ENCODE measurements at places on chromosomes 13 and 19.

DNA sequence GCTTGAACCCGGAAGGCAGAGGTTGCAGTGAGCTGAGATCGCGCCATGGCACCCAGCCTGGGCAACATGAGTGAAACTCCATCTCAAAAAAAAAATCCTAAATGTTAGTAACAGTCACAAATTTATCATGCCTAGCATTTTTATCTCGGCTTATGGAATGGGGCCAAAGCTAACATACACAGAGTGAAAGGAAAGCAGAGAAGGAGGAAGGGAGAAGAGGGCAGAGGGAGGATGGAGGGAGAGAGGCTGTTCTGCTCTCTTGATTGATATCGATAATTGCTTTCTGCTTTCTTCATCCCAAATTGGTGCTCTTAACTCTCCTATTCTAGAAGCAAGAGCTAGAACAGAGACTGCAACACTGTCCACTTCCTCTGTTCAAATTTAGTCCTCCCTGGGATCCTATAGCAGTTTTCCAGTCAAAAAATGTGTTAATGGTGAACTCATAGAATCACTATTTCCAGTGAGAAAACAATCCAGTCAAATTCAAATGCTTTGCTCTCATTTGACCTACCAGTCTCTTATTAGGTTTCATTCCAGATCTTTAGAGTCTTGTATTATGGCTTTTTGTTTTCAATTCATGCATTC, 15.8 kb upstream of the TUBGCP3 start:
- no peak for DNase-seq

DNA sequence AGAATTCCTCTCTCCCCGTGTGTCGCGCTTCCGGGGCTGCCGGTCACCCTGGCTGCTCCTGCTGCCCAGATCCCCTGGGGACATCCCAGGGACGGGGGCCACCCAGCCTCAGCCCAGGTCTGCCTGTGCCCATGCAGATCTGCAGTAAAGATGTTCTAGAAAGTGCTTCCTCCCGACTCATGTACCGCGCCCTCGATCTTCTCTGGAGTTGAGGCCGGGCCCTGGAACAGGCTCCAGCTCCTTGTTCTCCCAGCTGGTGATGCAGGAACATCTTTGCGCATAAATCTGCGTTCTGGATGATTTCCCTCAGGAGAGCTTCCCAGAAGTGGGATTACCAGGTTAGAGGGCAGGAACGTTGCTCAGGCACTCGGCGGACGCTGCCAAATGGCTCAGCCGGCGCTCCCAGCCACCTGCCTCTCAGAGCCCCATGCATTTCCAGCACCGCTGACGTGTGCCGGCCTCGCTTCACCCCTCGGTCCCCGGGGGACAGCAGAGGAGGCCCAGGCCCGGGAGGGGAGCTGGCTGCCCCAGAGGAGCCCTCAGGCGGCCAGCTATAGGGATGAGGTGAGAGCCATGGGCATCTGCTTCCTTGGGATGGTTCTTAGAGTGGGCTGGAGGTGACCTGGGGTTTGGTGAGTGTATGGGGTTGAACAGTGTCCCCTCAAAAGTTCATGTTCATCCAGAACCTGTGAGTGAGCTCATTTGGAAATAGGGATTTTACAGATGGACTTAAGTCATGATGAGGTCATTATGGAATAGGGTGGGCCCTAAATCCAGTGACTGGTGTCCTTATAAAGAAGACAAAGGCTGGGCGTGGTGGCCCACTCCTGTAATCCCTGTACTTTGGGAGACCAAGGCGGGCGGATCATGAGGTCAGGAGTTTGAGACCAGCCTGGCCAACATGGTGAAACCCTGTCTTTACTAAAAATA, 42.6 kb downstream of the CRTC1 start:
- DNase-seq, result no peak

DNA sequence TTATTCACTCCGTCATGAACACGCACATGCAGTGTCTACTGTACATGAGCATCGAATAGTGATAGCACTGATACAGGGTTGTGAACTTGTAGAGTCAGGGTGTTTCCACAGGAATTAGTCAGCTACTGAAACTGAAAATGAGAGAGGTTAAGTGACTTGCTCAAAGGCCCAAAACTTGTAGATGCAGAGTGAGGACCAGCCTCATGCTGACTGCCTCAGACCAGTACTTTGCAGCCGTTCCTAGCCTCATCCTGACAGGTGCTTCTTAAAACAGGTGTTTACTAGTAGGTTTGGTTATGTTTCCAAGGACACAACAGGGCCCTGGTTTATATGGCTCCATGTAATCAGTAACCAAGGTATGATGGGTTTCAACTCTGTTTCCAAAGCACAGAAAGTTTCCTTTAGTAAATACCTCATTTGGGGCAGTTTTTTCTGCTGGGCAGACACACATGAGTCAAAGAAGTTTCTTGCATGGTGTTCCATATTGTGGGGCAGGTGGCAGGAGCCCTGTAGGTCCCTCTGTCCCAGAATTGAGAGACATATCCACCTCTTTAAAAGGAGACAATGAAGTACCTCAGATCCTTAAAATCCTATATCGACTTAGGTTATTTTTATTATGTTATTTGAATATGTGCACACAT, 16.0 kb downstream of the FGF9 start:
- no peak for DNase-seq

GRCh38 chr19:55545443-55545842, at the start of gene SBK3:
Gene SBK3 (minus strand): TSS chr19:55545543. CDS start chr19:55545543, 0 bp downstream.
- DNase-seq, result no peak

- no peak for DNase-seq
Measured at GRCh38 chr19:38650172-38650775, 2.8 kb downstream of the ACTN4 start.

DNA sequence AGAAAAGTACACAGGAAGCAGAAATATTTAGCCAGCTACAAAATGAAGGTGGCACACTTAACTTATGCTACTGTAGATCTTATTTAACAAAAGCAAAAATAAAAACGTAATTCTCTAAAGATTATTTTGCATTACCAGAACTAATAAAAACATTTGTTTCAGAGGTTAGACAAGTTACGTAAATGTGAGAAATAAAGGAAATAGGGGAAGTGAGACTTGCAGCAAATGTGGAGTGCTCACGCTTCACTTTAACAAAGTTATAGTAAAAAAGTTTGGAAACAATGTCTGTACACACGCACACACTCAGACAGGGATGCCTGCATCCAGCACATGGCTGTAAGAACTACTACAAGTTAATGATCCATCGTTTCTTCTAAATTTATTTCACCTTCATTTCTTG, 83.7 kb downstream of the NALCN start:
- no peak for DNase-seq

GRCh38 chr19:43518051-43518450, 8.9 kb downstream of the ETHE1 start:
- DNase-seq, result no peak

DNA sequence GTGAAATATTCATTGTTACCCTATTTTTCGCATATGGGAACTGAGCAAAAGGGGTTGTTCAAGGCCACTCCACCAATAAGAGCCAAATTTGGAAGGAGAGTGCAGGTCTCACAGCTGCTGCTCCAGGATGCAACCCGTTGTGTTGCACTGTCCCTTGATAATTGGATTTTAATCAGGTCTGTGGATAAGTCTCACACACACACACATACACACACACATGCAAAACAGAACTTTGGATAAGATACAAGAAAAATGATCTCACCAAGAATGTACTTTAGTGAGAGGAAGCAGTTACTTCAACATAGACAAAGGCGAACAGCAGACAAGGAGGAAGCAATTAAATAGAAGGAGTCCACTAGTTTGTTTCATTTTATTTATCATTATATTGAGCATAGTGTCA, 127.3 kb upstream of the EDNRB start:
- no peak for DNase-seq

GRCh38 chr13:90719461-90719860, 628.0 kb upstream of the MIR17HG start:
- no peak for DNase-seq

DNA sequence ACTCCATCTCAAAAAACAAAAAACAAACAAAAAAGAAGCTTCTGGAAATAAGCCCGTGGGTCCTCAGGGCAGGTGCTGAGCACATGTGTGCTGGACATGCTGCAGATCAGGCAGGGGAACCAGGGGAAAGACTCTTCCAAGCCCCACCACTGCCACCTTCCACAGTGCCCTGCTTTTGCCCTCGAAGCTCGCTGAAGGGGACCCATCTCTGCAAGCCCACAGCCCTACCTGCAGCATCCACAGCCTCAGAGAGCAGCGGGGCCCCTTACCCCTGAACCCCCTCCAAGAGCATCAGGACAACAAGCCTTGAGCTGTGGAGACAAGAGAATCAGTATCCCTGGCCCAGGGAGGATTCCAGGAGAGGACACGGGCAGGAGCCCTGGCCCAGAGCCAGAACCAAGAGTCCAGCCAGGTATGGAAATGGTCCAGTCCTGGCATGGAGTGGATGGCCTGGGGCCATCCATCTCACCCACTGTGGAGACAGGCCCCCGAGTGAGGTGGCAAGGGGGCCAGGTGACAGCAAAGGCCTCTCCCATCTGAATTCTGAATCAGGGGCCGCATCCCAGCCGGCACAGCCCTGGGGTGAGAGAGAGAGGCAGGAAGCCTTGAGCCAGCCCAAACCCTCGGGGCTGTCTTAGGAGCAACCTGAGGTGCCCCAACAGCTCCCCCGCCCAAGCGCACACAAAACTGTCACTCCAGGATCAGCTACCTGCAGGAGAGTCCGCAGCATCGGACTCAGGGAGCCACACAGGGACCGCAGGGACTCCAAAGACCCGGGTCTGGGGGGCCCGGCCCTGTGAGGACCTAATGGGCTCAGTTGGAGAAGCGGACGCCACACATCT, 51.8 kb upstream of the TPM4 start:
- DNase-seq, result no peak

DNA sequence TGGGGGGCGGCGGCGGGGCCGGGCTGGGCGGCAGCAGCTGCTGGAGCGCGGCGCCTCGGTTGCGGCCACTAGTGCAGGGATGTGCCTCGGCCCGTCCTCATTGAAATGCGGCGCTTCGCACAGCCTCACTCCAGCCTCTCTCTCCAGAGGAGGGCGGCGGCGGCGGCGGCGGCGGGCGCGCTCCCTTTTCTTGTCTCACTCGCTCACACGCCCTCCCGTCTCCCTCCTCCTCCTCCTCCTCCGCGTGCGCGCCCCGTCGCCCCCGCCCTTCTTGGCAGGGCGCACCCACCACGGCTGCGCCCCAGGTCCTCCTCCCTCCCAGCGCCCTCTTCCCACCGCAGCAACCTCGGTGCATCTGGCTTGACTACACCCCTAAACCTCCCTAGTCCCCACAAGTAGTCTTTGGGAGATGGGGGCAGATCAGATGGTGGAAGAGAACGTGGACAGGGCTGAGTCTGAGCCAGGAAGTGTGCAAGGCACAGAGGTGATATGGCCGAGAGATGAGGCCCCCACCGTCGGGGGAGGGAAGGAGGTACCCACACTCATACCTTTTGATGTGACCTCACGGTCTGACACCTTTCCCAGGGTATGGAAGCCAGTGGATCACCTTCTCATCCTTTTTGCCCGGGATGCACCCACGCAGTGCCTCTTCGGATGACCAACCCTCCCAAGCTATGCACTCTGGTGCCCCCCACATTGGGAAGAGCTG, at the start of gene DCLK1:
Gene DCLK1, minus strand, starts transcription at position 161 of the 709 bp plus-strand sequence.
- peak; percentile 67 for DNase-seq

GRCh38 chr19:13995878-13996765, 10.0 kb downstream of the RFX1 start:
- no peak for DNase-seq

DNA sequence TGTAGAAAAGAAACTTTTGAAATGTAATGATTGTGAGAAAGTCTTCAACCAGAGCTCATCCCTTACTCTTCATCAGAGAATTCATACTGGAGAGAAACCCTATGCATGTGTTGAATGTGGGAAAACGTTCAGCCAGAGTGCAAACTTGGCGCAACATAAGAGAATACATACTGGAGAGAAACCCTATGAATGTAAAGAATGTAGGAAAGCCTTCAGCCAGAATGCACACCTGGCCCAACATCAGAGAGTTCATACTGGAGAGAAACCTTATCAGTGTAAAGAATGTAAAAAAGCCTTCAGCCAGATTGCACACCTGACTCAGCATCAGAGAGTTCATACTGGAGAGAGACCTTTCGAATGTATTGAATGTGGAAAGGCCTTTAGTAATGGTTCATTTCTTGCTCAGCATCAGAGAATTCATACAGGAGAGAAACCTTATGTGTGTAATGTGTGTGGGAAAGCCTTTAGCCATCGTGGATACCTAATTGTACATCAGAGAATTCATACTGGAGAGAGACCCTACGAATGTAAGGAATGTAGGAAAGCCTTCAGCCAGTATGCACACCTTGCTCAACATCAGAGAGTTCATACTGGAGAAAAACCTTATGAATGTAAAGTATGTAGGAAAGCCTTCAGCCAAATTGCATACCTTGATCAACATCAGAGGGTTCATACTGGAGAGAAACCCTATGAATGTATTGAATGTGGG, 19.3 kb downstream of the ZNF583 start:
- DNase-seq, result no peak

GRCh38 chr13:99505814-99506269, 4.6 kb downstream of the TM9SF2 start:
- peak; percentile 24 for DNase-seq

DNA sequence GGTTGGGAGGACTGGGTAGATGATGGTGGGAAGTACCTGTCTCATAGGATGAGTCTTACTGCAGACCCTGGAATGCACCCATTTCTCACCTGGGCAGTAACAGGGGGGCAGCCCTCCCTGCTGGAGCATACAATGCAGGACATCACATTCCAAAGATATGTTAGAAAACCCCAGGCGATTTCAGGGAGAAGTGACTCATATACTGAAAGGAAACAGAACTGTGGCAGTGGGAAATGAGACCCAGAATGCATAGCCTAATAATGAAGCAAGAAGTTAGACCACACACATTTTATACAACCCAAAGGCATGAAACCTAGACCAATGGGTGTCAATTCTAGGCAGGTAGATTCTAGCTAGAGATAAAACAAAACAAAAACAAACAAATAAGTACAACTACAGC, 402.7 kb downstream of the IRS2 start:
- no peak for DNase-seq

DNA sequence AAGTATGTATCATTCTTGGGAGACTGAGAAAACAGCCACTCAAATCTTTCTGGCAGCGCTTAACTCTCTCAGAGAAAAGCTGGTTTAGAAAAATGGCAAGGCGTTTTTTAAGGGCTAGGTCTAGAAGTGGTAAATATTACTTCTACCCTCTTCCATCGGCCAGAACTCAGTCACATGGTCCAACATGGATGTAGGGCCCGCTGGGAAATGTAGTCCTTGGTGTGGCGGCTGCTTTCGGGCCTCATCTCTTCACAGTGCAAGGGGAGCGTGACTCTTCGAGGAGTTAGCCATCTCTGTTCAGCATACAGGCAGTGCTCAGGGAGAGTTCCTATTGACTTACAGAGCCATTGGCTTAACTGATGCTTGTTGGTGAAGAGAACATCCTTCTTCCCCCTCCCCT, 6.3 kb downstream of the VSTM2B start:
- peak; percentile 11 for DNase-seq

- no peak for DNase-seq
Measured at GRCh38 chr19:9828551-9829063, 889 bp downstream of the UBL5 start.

GRCh38 chr13:45206340-45206739, 5.5 kb upstream of the KCTD4 start:
- no peak for DNase-seq

- no peak for DNase-seq
Measured at GRCh38 chr13:103795892-103796478, 729.8 kb upstream of the SLC10A2 start.

- DNase-seq, result peak; percentile 90
Measured at GRCh38 chr19:49866933-49867782, at the start of gene PNKP. Gene PNKP (minus strand): TSS chr19:49867576. CDS start chr19:49867204, 372 bp downstream.

- no peak for DNase-seq
Measured at GRCh38 chr13:85028035-85028434, 771.2 kb downstream of the SLITRK6 start.

All from SK-MEL-5 (cell line).